ENCODE measurements at places on chromosomes 11 and 22.

- no peak for DNase-seq
Observed at GRCh38 chr11:104046331-104046730, 9.9 kb downstream of the DDI1 start.

DNA sequence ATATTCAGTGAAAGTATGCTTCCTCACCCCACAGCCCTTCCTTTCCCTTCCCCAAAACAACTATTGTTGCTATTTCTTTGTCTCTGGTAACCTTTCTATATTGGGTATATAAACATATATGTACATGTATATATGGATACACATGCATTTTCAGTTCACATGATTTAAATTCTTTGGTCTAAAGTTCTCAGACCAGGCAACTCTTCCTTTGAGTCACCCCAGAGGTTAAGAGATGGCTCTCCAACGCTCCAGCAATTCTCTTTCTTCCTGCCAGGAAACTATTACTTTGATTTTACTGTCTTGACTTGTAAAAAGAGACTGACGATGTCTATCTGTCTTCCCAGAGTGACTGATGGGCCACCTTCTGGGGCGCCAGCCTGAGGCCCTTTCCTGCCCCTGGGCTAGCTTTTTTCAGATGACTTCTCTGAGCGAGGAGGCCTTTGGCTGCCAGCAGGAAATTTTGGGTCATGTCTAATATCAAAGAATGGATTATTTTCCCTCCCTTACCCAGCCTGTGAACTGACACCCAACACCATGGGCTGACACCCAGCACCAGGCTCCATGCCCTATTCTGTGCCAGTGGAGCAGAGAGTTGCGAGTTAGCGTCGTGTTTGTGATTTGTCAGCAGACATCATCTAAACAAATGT is 14.4 kb upstream of the ST3GAL4 start:
- no peak for DNase-seq

GRCh38 chr11:68582416-68583040 is 101.8 kb upstream of the GAL start:
- DNase-seq, result no peak

DNA sequence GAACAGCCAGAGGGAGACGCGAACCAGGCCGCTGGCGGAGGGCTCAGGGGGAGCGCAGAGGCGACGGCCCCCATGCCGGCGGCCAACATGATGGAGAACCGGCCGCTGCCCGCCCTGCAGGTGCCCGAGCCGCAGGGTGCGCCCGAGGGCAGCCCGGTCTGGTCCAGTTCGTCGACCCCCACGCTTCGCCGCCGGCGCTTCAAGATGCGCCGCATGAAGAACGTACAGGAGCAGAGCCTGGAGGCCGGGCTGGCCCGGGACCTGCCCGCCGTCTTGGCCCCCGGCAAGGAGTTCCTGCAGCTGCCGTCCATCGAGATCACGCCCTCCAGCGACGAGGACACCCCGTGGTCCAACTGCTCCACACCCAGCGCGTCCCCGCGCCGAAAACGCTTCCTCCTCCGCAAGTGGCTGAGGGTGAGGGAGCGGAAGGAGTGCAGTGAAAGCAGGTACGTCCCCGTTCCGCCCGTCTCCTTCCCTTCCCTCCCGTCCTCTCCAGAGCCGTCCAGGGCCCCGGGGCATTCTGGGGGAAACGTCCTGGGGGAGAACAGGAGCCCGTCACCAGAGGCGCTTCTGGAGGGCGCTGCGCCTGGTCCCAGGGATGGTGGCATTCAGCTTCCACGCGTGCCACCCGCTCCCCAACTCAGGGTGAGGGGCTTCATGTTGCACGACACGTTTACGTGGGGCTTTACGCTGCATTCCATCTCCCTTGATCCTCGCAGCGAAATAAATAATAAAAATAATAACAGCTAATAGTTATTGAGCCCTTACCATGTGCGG is 840 bp downstream of the GRAMD1B start:
- DNase-seq, result peak; percentile 95

DNA sequence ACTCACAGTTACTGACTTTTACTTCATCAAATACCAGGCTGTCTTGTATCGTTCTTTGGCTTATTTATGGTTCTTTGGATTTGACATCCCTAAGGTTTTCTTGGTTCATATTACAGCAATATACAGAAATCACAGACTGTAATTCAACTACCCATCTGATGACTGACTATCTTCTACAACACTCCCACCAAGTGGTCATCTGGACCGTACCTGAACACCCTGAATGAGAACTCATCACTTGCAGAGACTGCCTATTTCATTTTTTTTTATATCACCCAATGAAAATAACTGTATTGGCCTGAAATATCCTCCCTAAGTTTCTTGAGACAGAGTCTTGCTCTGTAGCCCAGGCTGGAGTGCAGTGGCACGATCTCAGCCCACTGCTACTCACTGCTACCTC is 9.5 kb upstream of the UPB1 start:
- no peak for DNase-seq

DNA sequence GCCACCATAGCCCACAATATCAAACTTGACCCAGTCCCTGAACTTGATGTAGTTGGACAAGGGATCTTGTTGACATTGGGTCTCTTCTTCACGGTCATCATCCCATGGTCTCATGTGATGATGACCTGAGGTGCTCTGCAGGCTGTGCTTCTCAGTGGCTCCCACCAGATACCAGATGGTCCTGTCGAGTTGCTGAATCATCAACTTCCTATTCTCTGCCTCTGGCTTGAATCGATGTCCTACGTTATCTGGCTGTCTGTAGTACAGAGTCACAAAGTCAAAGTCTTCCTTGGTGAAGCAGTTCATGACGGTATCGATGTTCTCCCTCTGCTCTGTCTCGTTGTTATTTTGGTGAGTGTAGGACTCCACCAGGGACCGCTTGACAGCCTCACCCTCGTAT is 145.7 kb upstream of the ALDH3B2 start:
- no peak for DNase-seq

- DNase-seq, result no peak
Observed at GRCh38 chr11:124467381-124467927, 22.0 kb upstream of the OR8B8 start.

- DNase-seq, result no peak
Observed at GRCh38 chr11:75149766-75150465, 991 bp upstream of the SLCO2B1 start.

- DNase-seq, result no peak
Observed at GRCh38 chr22:48532986-48533385, 1294.7 kb downstream of the BRD1 start.

DNA sequence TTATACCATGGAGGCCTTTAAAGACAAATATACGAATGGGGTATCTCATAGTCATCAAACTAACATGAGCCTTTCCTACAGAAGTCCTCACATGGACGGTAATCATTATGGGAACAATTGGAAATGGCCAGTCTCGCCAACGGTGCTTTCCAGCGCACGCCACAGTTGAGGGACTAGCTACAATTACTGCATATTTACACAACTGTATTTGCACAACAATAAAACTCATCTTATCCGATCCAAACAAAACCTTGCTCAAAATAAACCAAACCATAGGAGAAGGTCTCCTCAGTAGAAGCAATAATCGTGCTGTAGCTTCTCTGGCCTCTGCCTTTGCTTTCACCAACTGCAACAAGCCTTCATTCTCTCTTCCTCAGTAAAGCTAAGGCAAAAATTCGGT is 5.9 kb downstream of the CADM1 start:
- no peak for DNase-seq

GRCh38 chr11:84719935-84720577 is 907.1 kb downstream of the DLG2 start:
- DNase-seq, result peak; percentile 54

DNA sequence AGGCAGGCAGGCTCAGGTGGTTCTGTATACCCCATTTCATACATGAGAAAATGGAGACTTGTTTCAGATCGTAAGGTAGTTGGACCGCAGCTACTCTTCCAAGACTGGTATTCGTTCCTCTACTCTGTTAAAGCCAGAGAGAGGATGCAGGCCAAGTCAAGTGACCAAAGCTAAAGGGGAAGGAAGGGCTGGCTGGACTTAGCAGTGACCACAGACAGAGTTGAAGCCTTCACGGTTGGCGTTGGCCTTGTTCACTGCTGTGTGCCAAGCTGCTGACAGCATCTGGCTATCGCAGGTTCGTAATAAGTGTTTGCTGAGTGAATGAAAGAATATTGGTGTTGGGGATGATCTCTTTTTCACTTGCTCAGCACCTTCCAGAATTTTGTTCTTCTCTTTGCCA is 64.2 kb downstream of the PTPRJ start:
- DNase-seq, result no peak

GRCh38 chr11:73055655-73056354 is 86.3 kb downstream of the FCHSD2 start:
- no peak for DNase-seq

DNA sequence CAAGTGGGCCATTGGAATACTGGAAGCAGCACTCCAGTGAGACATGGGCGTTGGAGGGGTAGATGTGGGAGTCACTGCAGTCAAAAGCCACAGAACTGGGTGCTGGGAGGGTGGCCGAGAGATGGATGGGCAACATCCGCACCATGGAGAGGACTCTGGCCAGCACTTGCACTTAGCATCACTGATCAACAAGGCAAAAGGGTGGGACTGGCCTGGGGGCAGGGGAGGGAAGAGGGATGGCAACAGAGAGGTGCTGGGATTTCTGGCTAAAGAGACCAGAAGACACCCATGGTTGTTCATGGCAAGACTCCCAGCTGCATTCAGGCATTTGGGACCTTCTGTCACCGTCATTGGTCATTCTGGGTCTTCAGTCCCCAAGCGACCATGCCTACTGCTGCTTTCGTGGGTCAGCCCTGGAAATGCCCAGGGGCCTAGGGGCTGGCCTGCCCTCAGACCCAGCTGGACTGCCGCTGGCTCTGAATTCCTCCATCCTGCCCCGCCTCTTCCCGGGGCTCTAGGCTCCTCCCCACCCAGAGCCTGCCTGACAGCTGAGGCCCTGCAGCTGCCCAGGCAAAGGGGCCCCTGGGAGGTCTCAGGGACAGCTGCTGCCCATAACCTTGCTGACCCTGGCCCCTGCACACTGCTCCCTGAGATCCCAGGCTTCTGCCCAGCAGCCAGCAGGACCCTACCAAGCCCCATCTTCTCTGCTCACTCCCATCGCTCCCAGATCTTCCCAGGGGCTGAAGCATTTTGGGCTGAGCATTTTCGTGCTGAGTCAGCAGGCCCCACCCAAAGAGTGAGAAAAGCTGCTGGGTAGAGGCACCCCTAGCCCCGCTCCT is 13.0 kb upstream of the CDC42EP2 start:
- no peak for DNase-seq

Measured in activated CD4-positive, alpha-beta T cell treated with anti-CD3 and anti-CD28 coated beads, Interleukin-2, amount 10 ng/mL, durations not matched to agents 24 days and 14 days (primary cell).